ENCODE measurements at places on chromosomes 11 and 22.

DNA sequence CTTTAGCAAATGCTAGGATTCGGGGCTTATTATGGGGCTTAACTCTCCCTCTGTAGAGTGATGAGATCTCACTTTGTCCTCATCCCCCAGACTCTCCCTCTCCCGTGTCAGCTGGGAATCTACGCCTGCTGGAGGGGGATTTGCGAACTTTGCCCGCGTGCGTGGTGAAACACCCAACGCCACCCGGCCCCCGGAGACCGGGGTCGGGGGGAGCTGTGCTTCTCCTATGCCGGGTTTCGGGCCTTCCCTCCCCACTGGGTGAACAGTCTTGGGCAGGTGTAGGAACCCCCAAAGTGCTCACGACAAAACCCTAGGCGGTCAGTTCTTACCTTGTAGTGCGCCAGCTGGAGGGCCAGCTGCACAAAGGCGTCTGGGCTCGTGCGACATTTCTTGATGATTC is 21.6 kb upstream of the TESMIN start:
- DNase-seq: no peak

- DNase-seq: no peak
These were observed 100.2 kb upstream of the OR4C13 start for GRCh38 chr11:49851971-49852389.

DNA sequence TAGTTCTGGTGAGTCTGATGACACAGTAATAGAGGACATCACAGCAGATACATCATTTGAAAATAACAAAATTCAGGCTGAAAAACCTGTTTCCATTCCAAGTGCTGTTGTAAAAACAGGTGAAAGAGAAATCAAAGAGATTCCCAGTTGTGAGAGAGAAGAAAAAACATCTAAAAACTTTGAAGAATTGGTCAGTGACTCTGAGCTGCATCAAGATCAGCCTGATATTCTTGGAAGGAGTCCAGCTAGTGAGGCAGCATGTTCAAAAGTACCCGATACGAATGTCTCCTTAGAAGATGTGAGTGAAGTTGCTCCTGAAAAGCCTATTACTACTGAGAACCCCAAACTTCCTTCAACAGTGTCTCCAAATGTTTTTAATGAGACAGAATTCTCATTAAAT is 38.7 kb downstream of the RTN3 start:
- no peak for DNase-seq

GRCh38 chr11:75616281-75616680 is 52.6 kb downstream of the MAP6 start:
- no peak for DNase-seq

DNA sequence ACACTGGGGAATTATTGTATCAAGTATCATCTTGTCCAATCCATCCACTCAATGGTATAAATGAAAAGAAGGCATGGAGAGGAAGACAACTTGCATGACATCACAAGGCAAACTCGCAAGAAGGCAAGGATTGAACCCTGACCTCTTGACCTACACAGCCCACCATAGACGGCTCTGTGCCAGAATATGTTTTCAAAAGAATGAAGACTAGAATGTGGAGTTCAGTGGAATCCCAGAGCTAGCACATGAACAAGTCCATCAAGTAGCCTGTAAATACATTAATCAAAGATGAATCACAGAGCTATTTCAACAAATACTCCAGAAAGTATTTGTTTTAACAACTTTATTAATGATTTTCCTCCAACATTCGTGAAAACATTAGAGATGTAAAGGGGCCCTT is 189.7 kb downstream of the GUCY1A2 start:
- DNase-seq: no peak

DNA sequence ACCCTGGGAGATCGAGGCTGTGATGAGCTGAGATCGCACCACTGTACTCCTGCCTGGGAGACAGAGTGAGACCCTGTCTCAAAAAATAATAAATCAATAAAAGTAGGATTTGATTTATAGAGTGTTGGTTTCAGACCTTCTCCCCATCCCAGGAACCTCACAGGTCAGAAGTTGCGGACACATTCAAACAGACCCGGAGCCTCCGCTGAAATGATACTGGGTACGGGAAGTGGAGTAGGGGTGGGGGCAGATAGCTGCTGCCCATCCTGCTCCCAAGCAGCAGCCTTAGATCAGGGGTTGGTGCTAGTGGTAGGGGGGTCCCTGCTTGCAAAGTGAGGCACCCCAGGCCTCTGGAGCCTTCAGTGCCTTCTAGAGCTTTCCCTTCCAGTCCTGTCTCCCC is 7.8 kb downstream of the PRDM11 start:
- no peak for DNase-seq

- DNase-seq: no peak
These were observed 895 bp upstream of the DAGLA start for GRCh38 chr11:61679296-61679695.

GRCh38 chr11:116171271-116172140 is 601.3 kb downstream of the BUD13 start:
- DNase-seq: no peak

GRCh38 chr22:38886333-38886732 is 14.3 kb upstream of the CBX6 start:
- no peak for DNase-seq

- DNase-seq: no peak
These were observed 28.8 kb downstream of the TBC1D22A start for GRCh38 chr22:46791201-46791731.

Measured in NCI-H2081 treated with DMSO at 0.1 percent for 48 hours (cell line).